HepG2 (cell line): ENCODE measurements at places on chromosomes 12 and 14. TPM values are rescaled to one million over a fixed set of nuclear protein-coding genes. Genes with fewer than 3 reads are reported as not detected.

ASCL1 gene
- not detected in 2 replicates for total RNA-seq

PCNX4 gene
- total RNA-seq = 30.0 and 43.0 TPM in 2 replicates

ASIC1 gene
- 0.24 and 0.44 TPM in 2 replicates for total RNA-seq

ADAM20 gene
- 0.18 TPM in 1 of 2 replicates, not detected in the other for total RNA-seq

HNRNPA1 gene
- 1,820 and 2,673 TPM in 2 replicates for total RNA-seq

GTF2A1 gene
- 17.5 and 30.1 TPM in 2 replicates for total RNA-seq

KRT73 gene
- total RNA-seq = not detected in 2 replicates

DNA sequence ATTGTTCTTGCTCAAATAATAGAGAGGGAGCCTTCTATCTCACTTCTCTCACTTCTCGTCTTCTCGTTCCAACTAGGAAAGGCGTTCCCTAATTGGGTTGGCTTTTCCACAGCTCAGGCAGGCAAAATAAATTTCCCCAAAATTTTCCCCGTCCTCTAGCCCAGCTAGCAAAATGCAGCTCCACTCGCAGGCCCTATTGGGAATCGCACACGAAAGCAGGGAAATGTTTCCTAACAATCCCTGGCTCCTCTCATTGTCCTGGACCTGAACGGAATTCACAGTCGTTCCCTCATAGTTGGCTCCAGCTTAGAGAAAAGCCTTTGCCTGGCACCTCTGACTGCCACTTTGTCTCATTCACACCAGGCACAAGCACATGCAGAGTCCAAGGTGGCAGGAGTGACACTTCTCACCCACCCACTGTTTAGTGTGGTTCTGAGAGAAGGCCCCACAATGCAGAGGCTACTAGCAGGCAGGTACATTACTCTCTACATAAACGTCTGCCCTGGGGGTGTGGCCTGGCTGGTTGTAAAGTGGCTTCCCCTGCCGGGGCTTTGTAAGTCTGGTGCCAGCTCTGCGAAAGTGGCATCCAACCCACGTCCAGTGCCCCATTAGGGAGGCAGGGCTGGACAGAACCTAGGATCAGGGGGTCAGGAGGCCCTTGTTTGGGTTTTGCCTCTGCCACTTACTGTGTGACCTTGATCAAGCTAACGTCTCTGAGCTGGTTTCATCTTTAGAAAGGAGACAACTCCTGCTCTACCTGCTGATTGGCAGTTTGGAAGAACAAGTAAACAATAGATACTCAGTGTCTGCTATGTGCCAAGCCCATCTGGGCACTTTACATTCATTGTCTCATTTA lies 4.2 kb downstream of the SERPINA10 start:
- peaks cover 67% of the 10 kb centered on the region for H3K4me1 ChIP-seq
- no peak for DNase-seq
- no peaks in the 10 kb centered on the region for H3K27me3 ChIP-seq
- H3K27ac ChIP-seq = no peak overlapping the region
- H3K4me3 ChIP-seq = no peak overlapping the region

GRCh38 chr12:13090054-13090453 lies 13.4 kb downstream of the GSG1 start:
- H3K27ac ChIP-seq = no peak overlapping the region
- H3K36me3 ChIP-seq = no peaks in the 10 kb centered on the region
- H3K27me3 ChIP-seq = peaks cover 2% of the 10 kb centered on the region; the same call in 1 of the 2 replicates
- H3K4me1 ChIP-seq = no peaks in the 10 kb centered on the region
- no peak overlapping the region for H3K4me3 ChIP-seq

DNA sequence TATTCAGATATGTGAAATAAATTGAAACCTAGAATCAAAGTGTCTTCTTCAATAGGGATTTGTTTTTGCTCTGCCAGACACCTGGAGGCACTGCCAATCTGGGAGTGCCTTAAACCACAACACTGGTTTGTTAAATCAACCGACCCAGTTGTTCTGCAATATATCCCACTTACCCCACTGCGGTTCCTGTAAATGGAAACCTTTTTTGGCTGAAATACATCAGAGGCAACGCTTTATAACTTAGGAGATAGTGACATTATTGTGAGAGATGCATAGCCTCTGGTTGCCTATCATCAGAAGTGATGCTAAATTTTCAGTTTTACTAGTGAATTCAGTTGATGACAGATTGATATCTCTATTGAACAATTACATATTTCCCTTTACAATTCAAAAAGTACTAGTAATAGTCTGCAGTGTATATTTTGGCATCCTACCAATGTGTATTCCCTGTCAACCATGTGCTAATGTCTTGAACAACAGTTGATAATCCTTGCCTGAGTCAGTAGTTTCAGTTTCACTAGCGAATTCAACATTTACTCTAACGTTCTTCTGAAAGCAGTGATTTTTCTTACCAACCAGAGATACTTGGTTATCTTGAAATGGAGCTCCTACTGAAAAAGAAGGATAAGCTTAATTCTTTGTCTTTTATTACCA lies 30.5 kb downstream of the PPP2R5C start:
- no peaks in the 10 kb centered on the region; the same call in 2 of the 3 replicates for H3K36me3 ChIP-seq
- no peak for DNase-seq
- no peaks in the 10 kb centered on the region for H3K27me3 ChIP-seq
- no peak overlapping the region for H3K4me3 ChIP-seq

DNA sequence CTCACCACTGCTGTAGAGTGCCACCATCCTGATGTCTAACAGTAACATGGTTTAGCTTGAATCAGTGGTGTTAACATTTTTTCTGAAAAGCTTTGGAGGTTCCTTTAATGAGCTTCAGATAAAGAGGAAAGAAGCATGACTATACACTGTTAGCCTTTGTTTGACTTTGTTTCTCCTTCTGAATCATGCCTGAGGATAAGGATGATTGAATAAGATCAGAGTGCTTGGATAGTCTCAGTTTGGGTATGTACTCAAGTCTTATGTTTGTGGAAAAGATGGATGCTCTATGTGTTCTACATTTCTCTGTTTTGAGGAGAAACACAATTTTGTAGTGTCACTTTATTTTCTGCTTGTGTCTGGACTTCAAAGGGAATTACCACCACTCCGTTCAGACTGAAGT lies 42.0 kb downstream of the GPATCH2L start:
- H3K36me3 ChIP-seq = peaks cover 56% of the 10 kb centered on the region
- H3K27me3 ChIP-seq = no peaks in the 10 kb centered on the region
- H3K4me1 ChIP-seq = no peaks in the 10 kb centered on the region
- no peak overlapping the region for H3K27ac ChIP-seq

- no peak for DNase-seq
- H3K27me3 ChIP-seq = peaks cover 6% of the 10 kb centered on the region; the same call in 1 of the 2 replicates
- no peak overlapping the region for H3K27ac ChIP-seq
Measured at GRCh38 chr12:125208334-125208733, 143.1 kb downstream of the AACS start.

DNA sequence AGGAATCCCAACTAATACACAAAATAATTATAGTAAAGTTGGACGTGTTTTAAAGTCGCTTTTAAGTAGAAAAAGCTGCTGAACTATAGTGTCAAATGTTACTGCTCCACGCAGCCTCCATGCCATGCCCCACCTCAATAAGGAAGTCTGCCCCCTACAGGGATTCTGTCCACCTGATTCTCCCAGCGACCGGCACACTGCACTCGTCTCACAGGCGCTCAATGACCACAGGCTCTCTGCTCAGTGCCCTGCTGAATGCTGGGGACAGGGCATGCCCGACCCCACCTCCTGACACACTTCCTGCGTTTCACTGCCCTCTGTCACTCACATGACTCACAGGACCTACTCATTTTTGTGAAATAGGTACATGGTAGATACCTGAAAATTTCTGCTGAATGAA lies 48.9 kb downstream of the BDKRB1 start:
- no peaks in the 10 kb centered on the region for H3K27me3 ChIP-seq
- peaks cover 28% of the 10 kb centered on the region; the same call in 1 of the 3 replicates for H3K36me3 ChIP-seq
- no peak for DNase-seq
- H3K4me1 ChIP-seq = peaks cover 14% of the 10 kb centered on the region
- H3K4me3 ChIP-seq = no peak overlapping the region

GRCh38 chr12:31205054-31205453 lies 120.9 kb downstream of the SINHCAF start:
- no peaks in the 10 kb centered on the region for H3K36me3 ChIP-seq
- no peak overlapping the region for H3K4me3 ChIP-seq
- H3K27ac ChIP-seq = no peak overlapping the region
- no peak for DNase-seq

DNA sequence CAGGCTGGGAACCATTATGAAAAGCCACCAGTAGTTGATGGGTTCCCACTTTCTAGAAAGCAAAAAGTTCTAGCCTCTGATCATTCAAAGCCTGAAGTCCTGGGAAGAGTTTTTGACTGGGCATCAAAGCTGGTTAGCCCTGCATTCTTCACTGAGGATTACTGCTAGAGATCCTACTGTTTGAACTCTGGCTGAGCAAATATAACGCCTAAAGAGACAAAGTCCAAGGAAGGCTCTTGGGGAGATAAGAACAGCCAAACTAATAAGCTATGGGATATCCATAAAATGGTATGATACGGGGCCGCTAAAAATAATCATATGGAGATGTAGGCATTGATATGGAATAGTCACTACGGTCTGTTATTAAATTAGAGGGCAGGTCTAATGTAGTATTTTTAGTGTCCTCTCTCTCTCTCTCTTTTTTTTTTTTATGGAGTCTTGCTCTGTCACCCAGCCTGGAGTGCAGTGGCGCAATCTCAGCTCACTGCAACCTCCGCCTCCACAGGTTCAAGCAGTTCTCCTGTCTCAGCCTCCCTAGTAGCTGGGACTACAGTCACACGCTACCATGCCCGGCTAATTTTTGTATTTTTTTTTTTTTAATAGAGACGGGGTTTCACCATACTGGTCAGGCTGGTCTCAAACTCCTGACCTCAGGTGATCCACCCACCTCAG lies 35.5 kb downstream of the PLXNC1 start:
- H3K36me3 ChIP-seq = peaks cover 4% of the 10 kb centered on the region; the same call in 1 of the 2 replicates
- peaks cover 63% of the 10 kb centered on the region for H3K4me1 ChIP-seq
- peak overlapping the region; percentile 85 for H3K27ac ChIP-seq
- no peaks in the 10 kb centered on the region for H3K27me3 ChIP-seq
- no peak overlapping the region for H3K4me3 ChIP-seq
- DNase-seq = peak; percentile 97
